ENCODE measurements at places on chromosomes 5 and 9.

GRCh38 chr5:178899289-178899688, 3.6 kb downstream of the ZFP2 start:
- no peak for DNase-seq

DNA sequence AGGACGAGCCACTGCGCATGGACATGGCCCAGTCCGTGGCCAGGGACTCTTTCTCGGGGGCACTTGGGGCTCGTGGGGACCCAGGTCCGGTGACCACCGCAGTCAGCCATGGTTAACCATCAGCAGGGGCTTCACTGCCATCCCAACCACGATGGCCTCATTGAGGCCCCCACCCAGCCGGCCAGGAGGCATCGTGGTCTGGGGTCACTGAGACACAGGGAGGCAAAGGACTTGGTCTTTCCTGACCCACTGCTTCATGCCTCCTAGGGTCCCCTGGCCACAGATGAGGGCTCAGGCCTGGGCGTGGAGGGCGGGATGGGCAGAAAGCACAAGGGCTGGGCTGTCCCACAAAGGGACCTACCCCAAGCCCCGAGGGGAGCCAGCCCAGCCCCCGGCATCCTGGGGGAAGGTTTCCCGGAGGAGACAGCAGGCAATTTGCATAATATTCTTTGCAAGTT, 6.6 kb downstream of the NACC2 start:
- DNase-seq: no peak

GRCh38 chr5:88836195-88836838, 46.7 kb downstream of the MEF2C start:
- no peak for DNase-seq

DNA sequence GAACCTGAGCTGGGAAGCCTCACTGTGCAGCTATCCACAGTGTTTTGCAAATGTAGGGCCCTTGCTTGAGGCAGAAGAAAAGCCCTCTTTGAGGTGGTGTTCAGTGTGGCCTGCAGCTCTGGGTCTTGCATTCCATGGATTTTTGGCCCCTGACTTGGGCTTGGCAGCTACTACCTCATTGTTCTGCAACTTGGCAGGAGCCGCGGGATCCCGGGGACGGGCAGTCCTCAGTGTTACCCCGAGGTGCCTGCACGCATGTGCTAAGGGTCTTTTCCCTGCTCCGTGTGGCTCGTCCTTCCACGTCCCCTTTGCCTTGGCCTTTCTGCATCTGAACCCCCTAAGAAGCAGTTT, 39.8 kb downstream of the NEK6 start:
- no peak for DNase-seq

DNA sequence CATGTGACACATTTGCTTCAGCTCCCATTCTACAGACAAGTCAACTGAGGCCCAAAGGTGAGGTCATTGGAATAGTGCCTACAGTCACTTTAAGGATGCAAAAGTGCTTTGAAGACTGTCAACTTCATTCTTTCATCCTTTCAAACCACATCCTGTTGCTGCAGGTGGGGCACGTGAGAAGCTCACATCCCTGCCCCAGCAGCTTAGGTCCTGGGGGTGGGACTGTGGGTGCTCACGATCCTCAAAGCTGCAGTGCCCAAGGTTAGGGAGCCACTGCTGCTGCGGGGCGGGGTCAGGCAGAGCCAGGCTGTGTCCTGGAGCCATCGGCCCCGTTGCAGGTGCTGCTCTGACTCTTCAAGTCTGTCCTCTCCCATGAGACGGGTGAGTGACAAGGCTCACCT, 57.9 kb upstream of the IER5L start:
- peak; percentile 38 for DNase-seq

- peak; percentile 89 for DNase-seq
These were observed at the start of gene PIGO for GRCh38 chr9:35096035-35096849. Gene PIGO, minus strand, starts transcription at chr9:35096591. Its CDS starts 1,026 bp downstream, at chr9:35095565.

- no peak for DNase-seq
These were observed 3.7 kb upstream of the DNAJC25 start for GRCh38 chr9:111627260-111627963.

DNA sequence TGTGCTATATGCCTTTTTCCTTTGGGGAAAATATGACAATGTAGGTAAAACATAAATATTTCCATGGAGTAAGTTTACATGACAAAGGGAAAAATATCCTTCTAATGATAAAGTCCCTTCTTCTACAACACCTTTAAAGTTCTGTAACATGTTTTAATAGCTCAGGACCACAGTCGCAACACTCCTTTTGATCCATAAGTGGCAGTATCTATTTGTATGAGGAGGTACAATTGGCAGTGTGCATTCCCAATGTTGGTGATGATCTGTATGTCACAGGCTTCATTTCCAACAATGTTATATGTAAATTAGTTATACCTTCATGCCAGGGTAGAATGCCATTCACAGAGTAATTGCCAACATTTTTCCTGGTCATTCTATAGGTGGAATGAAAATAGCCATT, 127.1 kb upstream of the CCNH start:
- no peak for DNase-seq

GRCh38 chr5:126829098-126829497, 52.2 kb downstream of the LMNB1 start:
- DNase-seq: no peak

DNA sequence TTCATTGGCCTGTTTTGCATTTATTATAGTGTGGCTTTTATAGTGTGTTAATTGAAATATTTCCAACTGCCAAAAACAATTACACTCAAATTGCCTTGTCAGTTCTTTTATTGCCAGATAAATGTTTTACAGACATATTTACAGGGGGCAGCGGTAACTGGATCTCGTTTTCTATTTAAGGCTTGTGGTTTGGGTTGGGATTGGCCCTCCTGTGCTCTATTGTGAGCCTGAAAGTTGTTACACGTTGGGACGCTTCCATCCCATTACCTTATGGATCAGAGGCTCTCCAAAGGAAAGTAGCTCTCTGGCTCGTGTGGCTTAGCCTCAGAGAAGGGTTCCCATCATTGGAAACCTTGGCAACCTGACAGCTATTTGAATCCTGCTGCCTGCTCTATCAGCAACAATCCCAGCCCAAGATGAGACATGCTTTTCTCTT, 20.8 kb downstream of the DNAI1 start:
- DNase-seq: no peak

DNA sequence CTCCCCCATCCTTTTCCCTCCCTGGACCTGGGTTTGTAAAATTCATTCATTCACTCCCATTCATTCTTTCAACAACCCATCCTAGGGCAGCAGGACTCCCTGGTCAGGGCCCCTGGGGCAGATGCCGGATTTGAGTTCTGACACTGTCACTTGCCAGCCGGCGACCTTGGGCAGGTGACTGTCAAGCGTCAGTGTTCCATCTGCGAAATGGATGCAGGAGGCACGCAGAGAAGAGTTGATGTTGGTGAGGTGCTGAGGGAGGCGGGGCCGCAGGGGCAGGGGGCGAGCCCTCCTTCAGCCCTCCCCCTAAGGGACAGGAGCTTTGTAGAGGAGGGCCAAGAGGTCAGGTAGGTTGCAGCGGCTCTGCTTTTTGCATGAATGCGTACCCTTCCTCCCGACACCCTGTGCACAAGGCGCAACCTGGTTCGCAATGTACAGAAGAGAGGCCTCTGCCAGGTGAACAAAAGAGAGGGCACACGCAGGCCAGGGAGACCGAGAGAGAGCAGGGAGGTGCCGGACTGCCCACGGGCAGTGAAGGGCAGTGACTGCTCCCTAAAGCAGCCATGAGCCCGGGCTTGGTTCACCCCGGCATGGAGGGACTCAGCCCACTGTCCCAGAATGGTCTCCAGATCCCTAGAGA, 128.1 kb downstream of the BARX1 start:
- DNase-seq: no peak

DNA sequence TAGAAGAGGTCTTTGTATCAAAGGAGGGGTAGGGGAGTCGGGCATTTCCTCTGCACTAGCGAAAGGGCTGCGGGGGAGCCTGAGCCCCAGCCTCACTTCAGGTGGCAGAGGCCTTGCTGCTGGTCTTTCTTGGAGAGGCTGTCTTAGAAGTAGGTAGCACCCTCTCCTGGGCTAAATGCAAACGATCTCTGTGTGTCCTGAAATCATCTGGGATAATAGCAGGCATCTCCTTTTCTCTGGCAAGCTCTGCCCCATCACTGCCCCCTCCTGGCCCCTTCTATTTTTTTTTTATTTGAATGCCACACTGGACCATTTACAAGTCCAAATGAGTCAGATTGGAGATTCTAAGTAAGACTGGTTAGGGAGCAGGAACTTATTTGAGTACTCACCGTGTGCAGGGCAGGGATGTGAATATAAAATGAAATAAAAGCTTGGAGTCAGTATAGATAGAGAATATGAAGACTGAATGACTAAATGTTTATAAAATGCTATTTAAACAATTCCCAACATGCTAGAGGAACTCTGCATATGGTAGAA, 137.1 kb downstream of the FGF1 start:
- no peak for DNase-seq

DNA sequence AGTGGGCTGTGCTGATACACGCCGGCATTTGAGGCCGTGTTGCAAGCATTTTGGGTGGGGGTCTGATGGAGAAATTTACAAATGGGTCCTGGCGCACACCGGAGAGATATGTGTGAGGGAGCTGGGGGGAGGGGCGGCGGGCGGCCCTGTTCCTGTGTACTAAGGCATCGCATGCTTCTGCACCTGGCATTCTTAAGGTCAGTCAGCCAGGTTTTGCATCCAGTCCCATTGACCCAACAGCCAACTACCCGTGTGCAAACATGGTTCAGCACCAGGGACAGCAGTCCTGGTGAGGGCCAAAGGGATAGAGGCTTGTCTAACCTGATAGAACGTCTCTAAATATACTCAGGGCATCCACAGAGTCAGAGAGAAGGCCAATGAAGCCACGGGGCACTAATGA, 839 bp downstream of the GABRG2 start:
- peak; percentile 0 for DNase-seq

DNA sequence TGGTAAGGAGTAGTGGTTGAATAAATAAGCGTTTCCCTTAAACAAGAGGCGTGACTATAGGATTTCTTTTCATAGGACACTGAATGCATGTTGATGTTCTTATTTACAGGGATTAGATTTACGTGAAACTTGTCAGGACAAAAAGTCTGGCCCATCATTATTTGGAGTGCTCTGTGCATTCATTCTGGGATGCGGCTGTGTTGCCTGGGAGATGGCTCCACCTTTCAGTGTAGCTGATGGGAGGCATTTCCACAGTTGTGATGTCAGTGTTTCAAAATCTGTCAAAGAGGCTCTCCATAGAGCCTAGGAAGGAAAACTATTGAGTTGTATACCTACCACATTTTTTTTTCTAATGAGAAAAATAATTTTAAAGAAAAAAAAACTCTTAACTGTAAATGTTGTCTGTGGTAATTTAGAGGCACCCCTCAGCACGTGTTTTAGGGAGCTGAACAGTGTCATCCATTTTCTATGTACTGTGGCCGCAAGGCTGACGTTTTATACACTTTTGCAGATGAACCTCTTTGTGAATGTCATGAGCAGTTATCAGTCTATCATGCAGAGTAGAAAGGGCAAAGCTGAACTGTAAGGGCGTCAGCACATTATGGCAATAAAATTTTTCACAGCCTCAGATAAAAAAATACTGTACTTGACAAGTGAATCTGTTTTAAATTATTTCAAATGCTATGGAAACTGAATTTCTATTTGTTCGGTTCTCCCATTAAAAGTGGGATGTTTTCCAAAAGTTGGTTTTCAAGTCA, 202.7 kb downstream of the PBX3 start:
- no peak for DNase-seq

GRCh38 chr5:32108167-32108566, 66.0 kb downstream of the GOLPH3 start:
- DNase-seq: no peak

DNA sequence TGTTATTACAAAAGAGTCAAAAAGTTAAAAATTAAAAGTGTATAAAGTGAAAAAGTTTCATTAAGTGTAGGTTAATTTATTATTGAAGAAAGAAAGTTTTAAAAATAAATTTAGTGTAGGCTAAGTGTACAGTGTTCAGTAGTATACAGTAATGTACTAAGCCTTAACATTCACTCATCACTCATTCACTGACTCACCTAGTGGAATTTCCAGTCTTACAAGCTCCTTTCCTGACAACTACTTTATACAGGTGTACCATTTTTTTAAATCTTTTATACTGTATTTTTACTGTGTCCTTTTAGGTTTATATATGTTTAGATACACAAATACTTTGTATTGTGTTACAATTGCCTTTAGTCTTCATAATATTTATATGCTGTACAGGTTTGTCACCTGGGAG, 530.2 kb upstream of the FAM174A start:
- DNase-seq: no peak

GRCh38 chr5:60495644-60496520, 204.1 kb downstream of the DEPDC1B start:
- no peak for DNase-seq
